ENCODE measurements at places on chromosomes 2 and 18.

DNA sequence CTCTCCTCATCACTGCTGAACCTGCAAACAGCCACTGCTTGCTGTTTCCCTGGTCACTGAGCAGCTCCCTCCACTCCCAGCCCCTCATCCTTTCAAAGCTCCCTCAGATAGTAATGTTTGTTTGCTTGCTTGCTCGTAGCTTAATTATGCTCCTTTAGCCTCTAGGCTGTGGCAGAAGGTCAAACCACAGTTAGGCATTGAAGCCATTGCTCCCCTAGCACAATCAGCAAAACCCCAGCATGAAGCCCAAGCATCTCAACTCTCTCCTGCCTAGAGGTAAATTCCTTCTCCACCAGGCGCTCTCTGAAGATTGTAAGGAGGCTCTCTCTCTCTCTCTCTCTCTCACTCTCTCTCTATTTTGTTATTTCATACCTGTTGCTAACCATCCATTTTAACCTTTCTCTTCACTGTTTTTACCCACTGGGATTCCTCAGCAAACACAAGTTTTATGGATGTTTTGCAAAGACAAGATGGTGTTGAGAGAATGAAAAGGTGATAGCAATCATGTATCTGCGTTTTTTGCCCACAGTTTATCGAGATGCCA is 135.9 kb upstream of the HNRNPA3 start:
- no peak for DNase-seq

DNA sequence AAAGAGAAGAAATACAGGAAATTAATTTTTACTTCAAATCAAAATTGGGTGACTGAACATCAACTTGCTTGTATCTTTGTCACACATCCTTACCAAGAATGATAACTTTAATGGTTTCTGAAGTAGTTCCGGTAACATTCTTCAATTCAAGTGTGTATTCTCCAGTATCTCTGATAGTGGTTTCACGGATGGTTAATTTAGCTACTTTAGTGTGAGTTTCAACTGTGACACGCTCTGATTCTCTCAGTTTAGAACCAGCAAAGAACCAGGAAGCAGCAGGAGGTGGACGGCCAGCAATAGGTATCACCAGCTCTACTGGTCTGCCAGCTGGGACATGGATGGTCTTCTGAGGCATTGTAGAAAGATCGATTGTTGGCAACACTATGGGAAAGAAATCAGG is 62.3 kb downstream of the PLEKHA3 start:
- DNase-seq, result no peak

GRCh38 chr2:23698116-23698693 is 228.7 kb downstream of the ATAD2B start:
- DNase-seq, result no peak

DNA sequence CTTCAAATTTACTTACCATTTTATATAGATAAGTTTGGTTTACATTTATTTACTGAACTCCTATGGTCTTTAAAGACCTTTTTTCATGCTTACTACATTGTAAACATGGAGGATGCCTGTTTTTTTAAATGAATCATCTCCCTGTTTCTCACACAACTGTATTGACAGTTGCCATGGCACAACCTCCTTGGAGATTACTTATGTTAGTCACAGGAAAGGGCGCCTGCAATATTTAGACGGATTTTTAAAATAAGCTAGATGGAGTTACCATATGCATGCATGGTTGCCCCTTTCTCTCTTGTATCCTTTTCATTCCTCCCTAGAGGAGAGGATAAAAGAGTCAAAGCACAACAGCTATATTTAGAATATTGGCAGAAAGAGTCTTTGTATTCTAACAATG is 34.8 kb upstream of the CCDC102B start:
- DNase-seq, result no peak

GRCh38 chr18:27862041-27862682 is 314.8 kb downstream of the CDH2 start:
- DNase-seq, result no peak
